ENCODE measurements at places on chromosomes 2 and 18.
A peak's percentile ranks its signal among the peaks of the same experiment; 100 is the strongest.

GRCh38 chr2:199460101-199460671 lies 2.4 kb upstream of the SATB2 start:
- peak; percentile 39 for DNase-seq

- DNase-seq: no peak
These were observed 237.7 kb downstream of the NYAP2 start for GRCh38 chr2:225637259-225637658.

DNA sequence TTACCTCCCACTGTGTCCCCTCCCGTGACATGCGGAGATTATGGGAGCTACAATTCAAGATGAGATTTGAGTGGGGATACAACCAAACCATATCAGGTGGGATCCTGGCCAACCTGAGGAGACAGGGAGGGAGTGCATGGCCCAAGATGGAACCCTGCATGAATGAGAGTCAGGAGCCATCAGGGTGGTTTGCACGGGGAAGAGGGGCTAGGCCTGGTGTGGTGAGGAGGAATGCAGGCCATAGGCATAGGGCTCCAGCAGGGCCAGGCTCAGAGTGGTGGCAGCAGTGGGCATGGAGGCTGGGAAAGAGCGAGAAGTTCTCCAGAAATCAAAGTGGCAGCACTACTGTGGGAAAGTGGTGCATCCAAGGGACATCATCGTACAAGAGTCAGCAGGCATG lies 74.0 kb upstream of the BCL2L11 start:
- no peak for DNase-seq

- peak; percentile 86 for DNase-seq
These were observed 4.8 kb upstream of the IMPA2 start for GRCh38 chr18:11976315-11977152.

DNA sequence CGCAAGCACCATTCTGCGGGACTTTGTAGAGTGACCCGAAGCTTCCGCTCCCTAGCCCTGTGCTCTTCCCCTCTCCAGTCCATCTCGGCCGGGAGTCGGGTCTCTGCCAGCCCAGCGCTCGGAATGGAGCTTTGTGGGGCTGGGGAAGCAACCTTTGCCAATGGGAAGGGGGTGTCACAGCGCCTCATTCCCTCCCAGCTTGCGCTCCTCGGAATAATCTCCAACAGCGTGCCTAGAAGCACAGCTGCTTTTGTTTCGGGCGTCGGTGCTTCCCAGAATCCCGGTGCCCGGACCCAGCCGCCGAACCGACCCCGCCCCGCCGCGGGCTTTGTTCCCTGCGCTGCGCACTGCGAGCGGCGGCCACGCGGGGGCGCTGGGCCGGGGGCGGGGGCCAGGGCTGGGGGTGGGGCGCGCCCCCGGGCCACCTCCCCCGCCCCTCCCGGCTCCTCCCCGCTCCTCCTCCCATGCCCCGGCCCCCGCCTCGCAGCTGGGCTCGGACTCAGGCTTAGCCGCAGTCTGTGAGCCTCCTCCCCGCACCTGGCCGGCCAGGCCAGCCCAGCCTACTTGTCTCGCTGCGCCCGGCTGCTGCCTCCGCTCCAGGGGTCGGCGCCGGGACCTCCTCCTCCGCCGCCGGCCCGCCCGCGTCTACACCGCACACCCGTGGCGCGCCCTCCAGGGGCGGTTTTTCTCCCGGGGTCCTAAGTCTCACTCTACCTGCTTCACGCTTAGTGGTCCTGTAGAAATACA lies 77.7 kb upstream of the SMAD2 start:
- peak; percentile 30 for DNase-seq

DNA sequence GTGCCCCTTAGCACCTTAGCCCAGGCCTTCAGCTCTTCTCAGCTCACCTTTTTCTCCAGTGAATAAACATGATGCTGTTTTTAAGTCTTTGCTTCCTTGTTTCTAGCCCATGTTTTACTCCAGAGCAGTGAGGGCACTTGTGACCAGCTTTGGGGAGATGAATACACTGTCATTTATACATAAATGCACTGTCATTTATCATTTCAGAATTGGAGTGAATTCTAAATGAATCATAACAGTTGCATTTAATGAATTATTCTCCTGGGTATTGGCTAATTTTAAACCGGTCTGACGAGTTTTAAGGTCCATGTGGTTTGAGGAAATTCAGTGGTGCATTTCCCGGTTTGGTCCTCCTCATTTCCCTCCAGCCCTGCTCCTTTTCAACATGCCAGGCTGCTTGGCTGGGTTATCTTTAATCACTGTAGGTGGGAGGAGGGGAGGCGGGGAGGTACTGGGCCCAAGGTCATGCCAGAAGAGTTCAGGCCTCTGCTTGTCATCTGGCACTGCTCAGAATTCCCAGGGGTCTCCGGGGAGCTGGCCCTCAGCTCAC lies 23.9 kb downstream of the PRKCE start:
- no peak for DNase-seq

DNA sequence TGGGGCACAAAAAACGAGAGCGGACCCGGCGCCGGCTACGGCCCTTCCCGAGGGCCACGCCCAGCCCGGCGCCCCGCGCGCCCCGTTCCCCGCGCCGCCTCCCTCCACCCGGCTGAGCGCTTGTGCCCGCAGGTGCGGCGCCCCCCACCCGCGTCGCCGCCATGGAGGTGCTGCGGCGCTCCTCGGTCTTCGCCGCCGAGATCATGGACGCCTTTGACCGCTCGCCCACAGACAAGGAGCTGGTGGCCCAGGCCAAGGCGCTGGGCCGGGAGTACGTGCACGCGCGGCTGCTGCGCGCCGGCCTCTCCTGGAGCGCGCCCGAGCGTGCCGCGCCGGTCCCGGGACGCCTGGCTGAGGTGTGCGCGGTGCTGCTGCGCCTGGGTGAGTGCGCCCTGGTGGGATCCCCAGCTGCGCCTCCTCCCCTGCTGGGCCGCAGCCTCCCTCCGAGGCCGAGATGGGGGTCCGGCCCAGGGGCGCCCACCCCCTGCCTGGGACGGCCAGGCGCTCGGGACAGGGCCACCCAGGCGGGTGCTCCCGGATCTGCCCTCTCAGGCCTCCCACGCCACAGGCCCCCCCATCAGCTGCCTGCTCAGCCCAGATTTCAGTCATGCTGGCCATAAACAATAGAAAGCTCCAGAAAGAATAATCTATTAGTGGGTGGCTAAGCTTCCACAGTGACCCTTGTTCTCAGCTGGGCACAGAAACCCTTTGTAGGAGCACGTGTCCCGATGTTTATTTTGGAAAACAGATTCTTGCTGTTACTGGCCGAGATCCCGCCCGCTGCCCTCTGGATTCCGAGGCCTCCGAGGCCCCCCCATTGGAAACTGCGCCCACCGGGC lies 997 bp downstream of the BOK start:
- DNase-seq: peak; percentile 48

- peak; percentile 86 for DNase-seq
These were observed 36.6 kb downstream of the LONRF2 start for GRCh38 chr2:100285691-100286090.

- peak; percentile 1 for DNase-seq
These were observed 99.1 kb downstream of the MYO3B start for GRCh38 chr2:170276925-170277629.

GRCh38 chr2:221205103-221205673 lies 366.9 kb downstream of the EPHA4 start:
- no peak for DNase-seq

- no peak for DNase-seq
These were observed 41.4 kb downstream of the TMEM182 start for GRCh38 chr2:102803041-102803896.

DNA sequence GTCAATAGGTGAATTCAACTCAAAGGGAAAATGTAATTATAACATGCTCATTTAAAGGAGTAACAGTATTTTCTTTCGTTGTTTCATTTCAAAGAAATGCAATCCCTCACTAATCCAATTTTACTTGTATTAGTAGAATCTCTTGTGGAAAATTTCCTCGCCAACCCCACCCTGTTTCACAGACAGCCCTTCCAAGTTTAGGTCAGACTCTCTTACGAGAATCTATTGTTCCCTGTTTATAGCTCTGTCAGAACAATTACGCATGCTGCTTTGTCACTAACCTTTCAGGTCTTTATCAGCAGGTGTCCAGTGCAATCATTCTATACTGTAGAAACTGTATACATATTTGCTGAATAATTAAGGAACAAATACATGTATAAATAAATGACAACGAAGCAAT lies 657.8 kb upstream of the LINC00305 start:
- no peak for DNase-seq

DNA sequence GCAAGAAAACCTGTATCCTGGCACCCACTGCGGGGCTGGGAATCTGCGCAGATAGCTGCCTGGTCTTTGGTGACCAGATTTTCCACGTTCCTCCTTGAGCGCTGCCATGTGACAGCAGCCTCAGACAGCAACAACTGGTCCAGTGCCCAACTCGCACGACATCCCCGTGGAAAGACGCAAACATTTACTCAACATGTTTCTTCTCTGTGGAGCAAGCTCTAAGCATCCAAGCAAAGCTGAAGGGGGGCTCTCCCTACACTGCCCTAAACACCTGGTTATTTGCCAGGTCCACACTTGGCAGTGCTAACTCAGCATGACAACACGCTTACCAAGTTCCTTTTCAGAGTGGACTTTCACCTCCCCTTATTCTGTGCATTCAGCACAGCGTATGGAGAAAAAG lies 11.3 kb downstream of the ZNF516 start:
- DNase-seq: no peak

DNA sequence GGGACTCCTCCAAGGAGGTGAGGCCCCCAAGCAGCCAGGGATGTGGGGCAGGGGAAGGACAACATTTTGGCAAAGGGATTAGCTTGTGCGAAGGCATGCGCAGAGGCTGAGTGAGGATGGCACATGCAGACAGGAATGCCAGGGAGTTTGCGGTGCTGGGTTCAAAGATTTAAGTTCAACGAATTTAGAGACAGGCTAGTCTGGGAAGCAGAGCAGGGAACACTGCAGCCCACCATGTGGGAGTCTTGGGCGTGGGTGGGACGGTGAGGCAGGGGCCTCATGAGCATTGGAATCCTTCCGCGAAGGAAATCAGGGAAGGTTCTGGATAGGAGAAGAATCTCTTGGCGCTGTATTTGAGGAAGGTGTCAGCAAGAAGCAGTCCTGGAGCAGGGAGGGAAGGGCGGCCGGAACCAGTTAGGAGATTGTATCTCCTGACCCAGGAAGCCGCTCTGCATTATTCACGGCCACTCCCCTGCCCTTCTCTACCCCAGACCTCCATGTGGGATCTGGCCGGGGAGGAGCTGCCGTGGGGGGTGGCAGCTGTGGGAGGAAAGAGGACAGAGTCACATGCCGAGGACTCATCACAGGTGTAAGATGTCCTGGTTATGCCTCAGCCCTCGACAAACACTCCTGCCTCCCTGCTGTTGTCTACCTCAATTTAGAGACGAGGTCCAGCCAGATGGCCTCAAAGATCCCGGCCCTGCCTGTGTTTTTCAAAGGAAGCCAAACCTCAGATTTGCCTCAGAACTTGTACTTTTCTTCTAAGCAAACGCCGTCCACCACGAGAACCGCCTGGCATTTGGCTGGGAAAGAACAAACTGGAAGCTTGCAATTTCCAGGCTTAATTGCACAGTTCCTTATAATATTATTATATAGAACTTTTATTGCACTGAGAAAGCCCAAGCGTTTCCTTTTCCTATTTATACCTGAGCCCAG lies 123.7 kb upstream of the SMAD2 start:
- DNase-seq: no peak

DNA sequence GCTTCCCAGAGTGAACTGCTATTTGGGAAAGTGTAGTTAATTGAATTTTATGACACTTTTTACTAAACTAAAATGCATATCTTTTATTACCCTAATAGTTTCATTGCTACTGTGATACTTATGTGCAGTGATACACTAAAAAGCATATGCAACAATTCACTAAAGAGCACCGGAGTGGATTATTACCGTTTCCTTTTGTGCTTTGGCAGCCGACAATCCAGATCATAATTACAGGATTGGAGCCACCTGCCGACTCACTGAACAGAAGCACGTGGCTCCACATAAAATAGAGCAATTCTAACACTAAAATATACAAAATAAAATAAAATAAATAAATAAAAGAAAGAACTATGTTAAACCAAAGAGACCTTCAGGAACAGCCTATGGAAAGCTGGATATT lies 583.4 kb downstream of the NRXN1 start:
- DNase-seq: no peak

DNA sequence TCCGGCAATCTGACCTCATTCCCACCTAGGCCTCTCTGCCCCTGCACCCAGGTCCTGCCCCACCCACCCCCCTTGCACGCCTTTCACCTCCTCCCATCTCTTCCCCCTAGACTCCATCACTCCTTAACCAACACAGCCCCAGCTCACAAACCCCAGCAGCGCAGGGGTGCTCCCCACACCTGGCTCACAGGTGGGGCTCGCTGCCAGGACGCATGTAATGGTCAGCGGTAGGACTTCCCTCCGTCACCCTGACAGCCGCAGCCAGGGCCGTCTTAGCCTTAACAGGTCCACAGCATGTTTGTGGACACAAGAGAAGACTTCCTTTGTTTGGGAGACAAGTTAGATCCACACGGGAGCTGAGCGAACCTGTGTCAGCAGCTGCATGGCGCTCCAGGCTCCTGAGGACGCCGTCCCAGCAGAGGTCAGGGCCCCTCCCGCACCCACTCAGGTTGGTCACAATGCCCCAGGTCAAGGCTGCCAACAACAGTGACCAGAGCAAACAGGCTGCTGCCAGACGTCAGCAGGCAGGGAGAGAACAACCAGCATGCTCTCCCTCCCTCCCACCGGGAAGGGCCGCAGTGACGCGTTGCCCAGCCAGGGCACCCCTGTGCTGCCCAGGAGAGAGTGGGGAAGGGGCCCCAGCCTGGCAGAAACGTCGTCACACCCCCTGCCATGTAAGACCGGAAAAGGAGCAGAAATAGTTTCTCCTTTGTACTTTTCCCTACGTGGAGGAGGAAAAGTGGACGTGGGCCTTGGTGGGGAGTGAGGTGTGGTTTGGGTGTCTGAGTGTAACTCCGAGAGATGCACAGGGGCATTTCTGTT lies 68.0 kb downstream of the PXDN start:
- no peak for DNase-seq

- peak; percentile 77 for DNase-seq
These were observed 34.9 kb downstream of the FEZ2 start for GRCh38 chr2:36562973-36563532.

- no peak for DNase-seq
These were observed 58.8 kb upstream of the TANK start for GRCh38 chr2:161101406-161101805.

- DNase-seq: no peak
These were observed 1377.9 kb downstream of the RPIA start for GRCh38 chr2:90069290-90069894.

DNA sequence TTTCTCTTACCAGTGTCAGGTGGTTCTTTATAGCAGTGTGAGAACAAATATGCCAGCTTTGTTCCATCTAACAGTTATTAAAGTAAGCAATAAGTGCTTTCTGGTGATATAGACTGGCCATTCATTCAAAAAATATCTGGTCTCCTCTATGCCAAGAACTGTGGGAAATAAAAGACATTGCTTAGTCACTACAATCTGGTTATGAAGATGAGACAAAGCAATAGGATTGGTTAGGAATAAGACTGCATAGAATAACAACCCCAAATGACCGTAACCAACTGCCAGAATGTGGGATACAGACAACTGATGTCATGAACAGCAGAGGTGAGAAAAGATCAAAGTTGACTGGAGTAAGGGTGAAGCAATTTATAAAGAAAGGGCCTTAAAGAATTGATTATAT lies 83.8 kb downstream of the MBD2 start:
- no peak for DNase-seq

GRCh38 chr18:65983750-65984149 lies 232.9 kb downstream of the CDH7 start:
- DNase-seq: no peak

All from fibroblast of villous mesenchyme (primary cell).